ENCODE measurements at places on chromosomes 3 and 15.

GRCh38 chr15:76464247-76464646 lies 127.7 kb downstream of the ISL2 start:
- H3K4me1 ChIP-seq = no peaks in the 10 kb centered on the region
- H3K36me3 ChIP-seq = no peaks in the 10 kb centered on the region
- H3K27ac ChIP-seq = no peak overlapping the region
- DNase-seq = no peak

DNA sequence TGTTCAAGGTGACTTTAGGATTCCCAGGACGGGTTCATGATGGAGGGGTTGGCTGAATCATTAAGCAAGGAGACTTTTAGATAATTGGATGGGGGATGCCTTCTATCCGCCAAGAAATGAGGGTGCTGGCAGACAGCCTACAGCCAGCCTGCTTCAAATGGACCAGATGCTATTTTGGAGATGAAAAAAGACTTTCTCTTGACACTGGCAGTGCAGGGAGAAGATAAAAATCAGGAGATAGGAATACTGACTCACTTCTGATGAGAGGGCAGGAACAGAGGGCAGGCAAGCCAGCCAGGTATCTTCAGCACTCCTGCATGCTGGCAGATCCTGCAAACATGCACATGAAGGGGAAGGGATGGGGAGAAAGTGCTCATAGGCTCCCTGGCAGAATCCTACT lies 7.7 kb upstream of the SYN2 start:
- no peaks in the 10 kb centered on the region for H3K4me1 ChIP-seq
- no peak overlapping the region for H3K4me3 ChIP-seq
- H3K36me3 ChIP-seq = no peaks in the 10 kb centered on the region
- no peak overlapping the region for H3K27ac ChIP-seq
- DNase-seq = no peak
- H3K27me3 ChIP-seq = no peaks in the 10 kb centered on the region

- no peaks in the 10 kb centered on the region for H3K27me3 ChIP-seq
- no peaks in the 10 kb centered on the region for H3K4me1 ChIP-seq
- H3K36me3 ChIP-seq = no peaks in the 10 kb centered on the region
These were observed 298.2 kb downstream of the KBTBD8 start for GRCh38 chr3:67296039-67296892.

DNA sequence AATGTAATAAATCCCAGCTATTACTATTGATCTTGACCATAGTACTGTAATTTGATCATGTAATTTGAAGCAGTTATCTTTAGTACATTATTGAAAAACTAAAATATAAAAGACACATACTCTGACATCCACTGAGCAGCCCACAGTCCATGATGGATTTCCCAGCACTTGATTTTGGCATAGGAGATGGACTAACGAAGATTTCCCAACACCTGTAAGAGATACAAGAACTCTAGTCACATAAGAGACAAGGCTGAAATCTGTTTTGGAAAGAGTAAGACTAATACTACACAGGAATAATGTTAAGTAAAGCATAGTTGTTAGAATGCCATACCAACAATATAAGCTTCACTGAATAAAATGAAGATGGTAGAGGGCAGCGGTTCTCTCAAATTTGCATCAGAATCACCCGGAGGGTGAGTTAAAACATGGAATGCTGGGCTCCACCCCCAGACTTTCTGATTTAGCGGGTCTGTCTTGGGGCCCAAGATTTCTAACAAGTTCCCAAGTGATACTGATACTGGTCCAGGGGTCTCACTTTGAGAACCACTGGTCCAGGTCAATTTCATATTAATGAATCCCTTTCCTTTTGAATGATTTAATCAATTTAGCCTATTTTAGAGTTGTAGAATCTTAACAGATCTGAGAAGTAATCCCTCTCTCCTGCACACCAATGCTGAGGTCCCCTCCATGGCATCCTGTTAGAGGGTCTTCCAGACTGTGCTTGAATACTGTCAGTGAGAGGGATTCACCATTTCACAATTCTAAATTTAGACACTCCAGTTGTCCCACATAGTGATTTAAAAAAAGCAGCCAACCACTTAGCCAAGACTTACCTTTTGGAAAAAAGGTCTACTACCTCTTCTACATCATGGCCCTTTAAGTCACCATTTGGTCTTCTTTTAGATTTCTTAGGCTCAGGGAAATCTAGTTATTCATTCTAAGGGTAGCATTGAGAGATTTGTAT lies 11.5 kb downstream of the RABL3 start:
- no peak overlapping the region for H3K27ac ChIP-seq
- no peaks in the 10 kb centered on the region for H3K27me3 ChIP-seq
- H3K4me3 ChIP-seq = no peak overlapping the region
- H3K36me3 ChIP-seq = peaks cover 38% of the 10 kb centered on the region
- no peak for DNase-seq
- H3K4me1 ChIP-seq = no peaks in the 10 kb centered on the region

DNA sequence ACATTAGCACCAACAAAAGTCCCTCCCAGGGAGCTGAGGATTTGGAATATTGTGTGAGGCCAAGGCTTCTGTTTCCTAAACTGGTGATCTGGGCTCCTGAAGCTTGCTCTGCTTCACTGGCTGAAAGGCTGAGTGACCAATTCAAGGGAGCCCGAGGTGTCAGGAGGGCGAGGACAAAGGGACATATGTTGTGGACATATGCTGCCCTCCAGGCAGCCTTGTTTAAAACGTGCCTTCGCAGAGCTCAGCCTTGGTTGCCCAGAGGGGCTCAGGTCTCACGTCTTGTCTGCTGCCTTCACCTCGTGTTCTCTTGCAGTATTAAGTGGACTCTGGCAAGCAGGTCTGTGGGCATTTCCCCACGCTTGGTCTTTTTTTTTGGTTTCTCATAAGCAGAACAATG lies 7.0 kb downstream of the SLCO3A1 start:
- H3K36me3 ChIP-seq = no peaks in the 10 kb centered on the region
- no peak for DNase-seq
- H3K4me1 ChIP-seq = peaks cover 29% of the 10 kb centered on the region
- no peaks in the 10 kb centered on the region for H3K27me3 ChIP-seq
- H3K4me3 ChIP-seq = no peak overlapping the region

DNA sequence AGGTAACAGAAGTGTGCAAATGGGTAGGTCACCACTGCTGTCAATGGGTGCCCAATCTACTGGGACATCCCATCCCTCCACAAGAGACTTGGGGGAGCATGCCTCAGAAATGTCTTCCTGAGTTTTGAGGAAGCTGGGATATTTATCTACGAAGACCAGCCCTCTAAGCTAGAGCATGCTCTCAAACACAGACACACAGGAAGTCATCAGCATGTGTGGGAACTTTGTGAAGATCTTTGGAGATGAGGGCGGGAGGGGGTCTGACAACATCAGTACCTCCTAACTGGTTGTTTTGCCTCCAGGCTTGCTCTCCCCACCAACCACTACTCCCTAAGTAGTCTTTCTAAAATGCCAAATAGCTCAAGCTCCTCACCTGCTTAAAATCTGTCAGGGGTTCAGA lies 3.5 kb upstream of the MEF2A start:
- no peaks in the 10 kb centered on the region for H3K4me1 ChIP-seq
- H3K36me3 ChIP-seq = no peaks in the 10 kb centered on the region
- no peaks in the 10 kb centered on the region for H3K27me3 ChIP-seq
- no peak overlapping the region for H3K4me3 ChIP-seq

GRCh38 chr3:67382536-67382935 lies 271.9 kb downstream of the SUCLG2 start:
- H3K27ac ChIP-seq = no peak overlapping the region
- no peaks in the 10 kb centered on the region for H3K4me1 ChIP-seq
- H3K4me3 ChIP-seq = no peak overlapping the region
- H3K27me3 ChIP-seq = no peaks in the 10 kb centered on the region

GRCh38 chr3:122295266-122296062 lies 29.6 kb upstream of the CSTA start:
- H3K27me3 ChIP-seq = no peaks in the 10 kb centered on the region
- DNase-seq = no peak
- no peak overlapping the region for H3K4me3 ChIP-seq
- H3K36me3 ChIP-seq = no peaks in the 10 kb centered on the region
- no peaks in the 10 kb centered on the region for H3K4me1 ChIP-seq

- no peak overlapping the region for H3K4me3 ChIP-seq
- peaks cover 4% of the 10 kb centered on the region for H3K4me1 ChIP-seq
- no peak overlapping the region for H3K27ac ChIP-seq
- no peaks in the 10 kb centered on the region for H3K36me3 ChIP-seq
- no peaks in the 10 kb centered on the region for H3K27me3 ChIP-seq
These were observed 72.9 kb upstream of the GALNT15 start for GRCh38 chr3:16101295-16102186.

GRCh38 chr3:46082849-46083248 lies 55.6 kb upstream of the XCR1 start:
- no peak overlapping the region for H3K27ac ChIP-seq
- H3K4me1 ChIP-seq = peaks cover 25% of the 10 kb centered on the region
- DNase-seq = no peak
- H3K27me3 ChIP-seq = no peaks in the 10 kb centered on the region
- no peak overlapping the region for H3K4me3 ChIP-seq

- H3K27ac ChIP-seq = no peak overlapping the region
- DNase-seq = no peak
- H3K27me3 ChIP-seq = no peaks in the 10 kb centered on the region
- no peaks in the 10 kb centered on the region for H3K4me1 ChIP-seq
These were observed 179.9 kb upstream of the NR2E3 start for GRCh38 chr15:71630475-71630809.

DNA sequence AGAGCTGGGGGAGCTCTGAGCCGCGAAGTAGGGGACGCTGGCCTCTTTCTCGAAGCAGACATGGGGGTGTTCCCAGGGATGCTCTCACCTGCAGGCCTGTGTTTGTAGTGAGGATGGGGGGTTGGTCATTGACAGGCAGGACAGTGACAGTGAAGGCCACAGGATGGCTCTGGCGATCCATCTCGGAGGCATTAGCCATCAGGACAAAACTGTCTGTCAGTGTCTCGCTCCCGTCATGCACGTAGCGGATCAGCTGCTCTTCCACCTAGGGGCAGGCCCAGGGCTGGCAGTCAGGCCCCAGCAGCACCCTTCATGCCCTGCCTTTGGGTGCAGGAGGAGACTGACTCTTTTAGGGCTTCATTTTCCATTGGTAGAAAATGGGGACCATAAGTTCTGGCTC lies 28.0 kb downstream of the CSPG4 start:
- H3K27ac ChIP-seq = peak overlapping the region; percentile 72
- no peak overlapping the region for H3K4me3 ChIP-seq
- no peak for DNase-seq
- H3K4me1 ChIP-seq = no peaks in the 10 kb centered on the region
- no peaks in the 10 kb centered on the region for H3K36me3 ChIP-seq
- no peaks in the 10 kb centered on the region for H3K27me3 ChIP-seq

DNA sequence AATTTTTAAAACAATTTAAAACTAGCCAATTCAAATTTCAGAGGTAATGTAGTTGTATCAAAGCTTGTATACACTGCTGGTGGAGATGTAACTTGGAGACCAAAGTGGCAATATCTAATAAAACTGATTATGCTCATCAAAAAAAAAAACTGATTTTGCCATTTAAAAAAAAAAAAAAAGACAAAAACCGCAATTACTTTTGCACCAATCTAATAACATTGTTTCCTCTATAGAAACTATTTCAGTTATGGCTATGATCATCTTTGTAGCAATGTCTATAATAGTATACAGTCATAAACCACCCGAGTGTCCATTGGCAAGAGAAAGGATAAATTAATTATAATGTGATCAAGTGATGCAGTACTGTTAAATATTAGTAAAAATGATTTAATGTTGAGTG lies 149.3 kb upstream of the SEMA6D start:
- no peaks in the 10 kb centered on the region for H3K36me3 ChIP-seq
- H3K4me3 ChIP-seq = no peak overlapping the region
- DNase-seq = no peak

DNA sequence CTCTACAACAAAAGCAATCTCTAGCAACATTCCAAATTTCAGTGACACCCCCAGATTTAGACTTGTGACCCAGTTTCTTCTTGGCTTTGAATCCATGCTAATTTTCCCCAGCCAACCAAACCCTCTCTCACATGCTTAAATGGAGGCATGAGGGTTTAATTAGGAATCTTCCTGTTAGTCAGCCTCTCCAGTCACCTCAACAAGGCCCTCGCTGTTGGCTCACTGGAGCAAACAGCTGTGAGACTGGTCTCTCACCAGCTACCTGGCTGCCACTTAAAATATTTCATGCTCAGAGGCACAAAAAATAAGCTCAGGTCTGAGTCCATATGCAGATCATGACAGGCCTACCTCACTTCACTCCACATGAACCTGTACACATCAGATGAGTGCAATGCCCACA lies 630.4 kb upstream of the ADAMTS9 start:
- H3K27ac ChIP-seq = no peak overlapping the region
- no peaks in the 10 kb centered on the region for H3K36me3 ChIP-seq
- H3K4me1 ChIP-seq = no peaks in the 10 kb centered on the region
- H3K4me3 ChIP-seq = no peak overlapping the region
- no peaks in the 10 kb centered on the region for H3K27me3 ChIP-seq

GRCh38 chr3:197165890-197166289 lies 132.5 kb downstream of the DLG1 start:
- H3K27me3 ChIP-seq = no peaks in the 10 kb centered on the region
- no peak for DNase-seq
- H3K27ac ChIP-seq = no peak overlapping the region

Data from tibial nerve (tissue), 4 donors.